Adipocyte (in vitro differentiated cells): ENCODE measurements at places on chromosomes 1 and 21.

DNA sequence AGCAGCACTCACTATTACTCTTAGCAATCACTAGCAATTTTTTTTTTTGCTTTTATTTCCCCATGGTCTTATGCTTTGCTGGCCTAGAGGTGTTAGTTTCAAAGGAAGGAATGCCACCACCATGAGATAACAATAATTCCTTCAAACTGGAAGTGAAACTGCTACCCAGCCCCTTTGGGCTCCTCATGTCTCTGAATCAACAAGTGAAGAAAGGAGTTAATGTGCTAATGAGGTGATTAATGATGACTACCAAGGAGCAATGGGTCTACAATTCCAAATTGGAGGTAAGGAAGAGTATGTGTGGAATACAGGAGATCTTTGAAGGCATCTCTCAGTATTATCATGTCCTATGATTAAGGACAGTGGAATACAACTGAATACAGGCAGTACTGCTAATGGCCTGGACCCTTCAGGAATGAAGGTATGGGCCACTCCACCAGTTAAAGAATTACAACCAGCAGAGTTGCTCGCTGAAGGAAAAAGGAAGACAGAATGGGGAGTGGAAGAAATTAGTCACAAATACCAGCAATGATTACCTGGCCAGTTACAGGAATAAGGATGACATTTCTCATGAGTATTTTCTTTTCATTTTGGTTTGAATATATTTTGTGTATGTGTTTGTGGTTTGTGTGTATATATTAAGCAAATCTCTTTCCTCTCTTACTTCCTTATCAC lies 652.9 kb downstream of the ADGRL2 start:
- no peak for DNase-seq

GRCh38 chr21:33871171-33871570 lies 44.4 kb downstream of the ATP5PO start:
- no peak for DNase-seq

DNA sequence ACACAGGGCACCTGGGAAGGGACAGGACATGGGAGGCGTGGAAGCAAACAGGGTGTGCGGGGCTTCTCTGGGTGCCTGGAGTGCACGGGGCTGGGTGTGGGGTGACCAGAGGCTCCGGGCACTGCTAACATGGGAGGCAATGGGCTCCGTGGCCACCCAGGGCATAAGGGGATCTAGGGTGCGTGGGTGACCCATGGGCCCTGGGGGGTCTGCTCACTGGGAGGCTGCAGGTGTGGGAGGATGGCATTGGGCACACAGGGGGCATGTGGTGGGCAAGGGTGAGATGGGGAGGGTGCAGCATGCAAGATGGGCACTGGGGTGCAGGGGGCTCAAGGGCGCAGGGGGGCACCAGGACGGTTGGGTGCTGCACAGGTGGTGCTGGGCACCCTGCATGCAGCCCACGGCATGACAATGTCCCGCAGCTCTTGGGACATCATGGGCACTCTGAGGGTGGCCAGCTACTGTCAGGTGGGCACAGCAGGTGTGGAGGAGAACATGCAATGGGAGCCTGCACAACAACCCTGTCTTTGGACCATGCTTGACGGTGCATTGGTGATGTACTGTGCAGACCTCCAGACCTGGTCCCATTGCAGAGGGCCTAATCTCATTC lies 15.1 kb downstream of the TRIM11 start:
- no peak for DNase-seq

- no peak for DNase-seq
These were observed 39.9 kb upstream of the SLC19A1 start for GRCh38 chr21:45582128-45582527.

DNA sequence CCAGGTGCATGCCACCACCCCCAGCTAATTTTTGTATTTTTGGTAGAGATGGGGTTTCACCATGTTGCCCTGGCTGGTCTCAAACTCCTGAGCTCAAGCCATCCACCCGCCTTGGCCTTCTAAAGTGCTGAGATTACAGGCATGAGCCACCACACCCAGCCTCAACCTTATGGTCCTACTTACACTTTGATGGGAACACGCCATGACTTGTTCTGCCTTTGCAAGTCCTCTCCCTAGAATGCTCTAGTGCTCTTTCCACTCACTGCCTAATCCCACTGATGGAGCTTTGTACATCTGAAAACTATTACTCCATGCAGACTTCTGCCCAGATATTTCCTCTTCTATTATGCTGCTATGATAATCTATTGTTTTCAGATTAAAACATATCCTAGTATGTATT lies 174.3 kb downstream of the DAB1 start:
- no peak for DNase-seq

GRCh38 chr1:195898373-195898772 lies 709.9 kb downstream of the KCNT2 start:
- no peak for DNase-seq

DNA sequence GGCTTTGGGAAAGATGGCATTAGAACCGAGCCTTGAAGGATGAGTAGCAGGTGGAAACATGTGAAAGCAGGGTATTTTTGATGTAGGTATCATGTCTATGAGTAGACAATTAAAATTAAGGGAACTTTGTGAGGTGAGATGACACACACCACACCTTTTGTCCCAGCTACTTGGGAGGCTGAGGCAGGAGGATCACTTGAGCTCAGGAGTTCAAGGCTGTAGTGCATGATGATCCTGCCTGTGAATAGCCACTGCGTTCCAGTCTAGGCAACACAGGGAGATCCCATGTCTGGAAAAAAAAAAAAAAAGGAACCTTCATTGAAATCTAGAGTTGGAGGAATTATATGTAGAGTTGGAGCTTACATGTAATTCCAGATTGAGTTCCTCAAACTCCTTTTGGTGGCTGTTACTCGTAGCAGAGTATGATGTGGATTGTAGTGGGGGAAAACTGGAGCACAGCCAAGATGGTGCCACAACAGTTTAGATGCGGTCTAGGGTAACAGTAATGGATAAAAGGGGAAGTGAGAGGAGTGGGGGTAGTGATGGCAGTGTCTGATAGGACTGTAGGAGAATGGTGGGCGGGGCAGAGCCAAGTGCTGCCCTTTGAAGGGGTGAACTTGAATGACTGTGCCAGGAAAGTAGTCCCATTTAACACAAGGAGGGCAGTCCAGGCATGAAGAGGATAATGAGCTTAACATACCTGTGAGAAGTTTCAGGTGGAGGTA lies 17.4 kb downstream of the AK4 start:
- DNase-seq, result no peak

DNA sequence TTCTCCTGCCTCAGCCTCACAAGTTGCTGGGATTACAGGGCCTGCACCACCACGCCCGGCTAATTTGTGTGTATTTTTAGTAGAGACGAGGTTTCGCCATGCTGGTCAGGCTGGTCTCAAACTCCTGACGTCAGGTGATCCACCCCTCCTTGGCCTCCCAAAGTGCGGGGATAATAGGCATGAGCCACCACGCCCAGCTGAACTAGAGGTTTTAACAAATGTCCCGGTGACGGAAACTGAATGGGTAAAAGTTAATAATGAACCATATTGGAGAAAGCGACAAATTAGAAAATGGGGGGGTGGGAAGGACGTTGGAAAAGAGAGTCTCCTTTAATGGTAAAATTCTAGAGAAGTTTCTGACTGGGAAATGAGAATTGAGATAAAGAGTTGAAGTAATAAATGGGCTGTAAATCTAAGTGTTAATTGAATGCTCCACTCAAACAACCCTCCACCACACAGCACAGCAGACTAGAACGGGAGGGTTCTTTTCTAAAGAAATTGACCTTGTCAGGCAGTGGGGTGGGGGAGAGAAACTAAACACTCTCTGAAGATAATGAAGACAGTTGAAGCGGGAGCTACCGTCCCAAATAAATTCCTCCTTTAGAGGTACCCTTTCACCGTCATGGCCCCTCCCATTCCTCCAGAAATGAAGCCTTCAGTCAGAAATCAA lies 46.9 kb upstream of the PUM1 start:
- DNase-seq, result no peak
